ENCODE measurements at places on chromosomes 11 and 22. TPM values are rescaled to one million over a fixed set of nuclear protein-coding genes. Genes with fewer than 3 reads are reported as not detected.

Gene TOLLIP
- 17.5 TPM for total RNA-seq

DNA sequence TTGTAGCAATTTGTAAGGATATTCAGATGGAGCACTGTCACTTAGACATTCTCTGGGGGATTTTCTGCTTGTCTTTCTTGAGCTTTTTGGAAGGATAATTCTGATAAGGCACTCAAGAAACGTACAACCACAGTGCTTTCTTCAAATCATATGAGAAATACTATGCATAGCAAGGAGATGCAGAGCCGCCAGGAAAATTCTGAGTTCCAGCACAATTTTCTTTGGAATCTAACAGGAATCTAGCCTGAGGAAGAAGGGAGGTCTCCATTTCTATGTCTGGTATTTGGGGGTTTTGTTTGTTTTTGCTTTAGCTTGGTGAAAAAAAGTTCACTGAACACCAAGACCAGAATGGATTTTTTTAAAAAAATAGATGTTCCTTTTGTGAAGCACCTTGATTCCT is 9.9 kb downstream of the PRSS23 start:
- no peak for DNase-seq

DNA sequence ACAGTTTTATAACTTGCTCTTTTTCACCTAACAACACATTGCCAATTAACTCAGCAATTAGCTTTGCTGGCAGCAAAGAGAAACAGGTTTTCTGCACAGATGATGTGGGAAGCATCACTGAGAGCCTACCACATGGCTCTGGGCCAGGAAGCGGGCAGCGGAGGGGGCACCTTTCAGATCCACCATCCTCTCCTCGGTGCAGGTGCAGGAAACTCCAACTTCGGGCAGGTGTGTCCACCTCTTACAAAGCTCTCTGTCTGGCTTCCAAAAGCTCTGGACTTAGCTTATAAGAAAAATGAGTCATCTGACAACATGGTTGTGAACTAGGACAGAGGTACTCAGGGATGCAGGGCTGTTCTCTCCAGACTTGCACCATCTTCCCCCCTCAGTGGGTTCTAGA is 77.0 kb downstream of the RPS6KA4 start:
- DNase-seq = no peak

Gene PLA2G3
- 3.6 TPM for total RNA-seq

- no peak for DNase-seq
Measured at GRCh38 chr11:126355926-126356897, 726 bp downstream of the ST3GAL4 start.

- DNase-seq = no peak
Measured at GRCh38 chr11:73359341-73359740, 16.9 kb upstream of the RELT start.

DNA sequence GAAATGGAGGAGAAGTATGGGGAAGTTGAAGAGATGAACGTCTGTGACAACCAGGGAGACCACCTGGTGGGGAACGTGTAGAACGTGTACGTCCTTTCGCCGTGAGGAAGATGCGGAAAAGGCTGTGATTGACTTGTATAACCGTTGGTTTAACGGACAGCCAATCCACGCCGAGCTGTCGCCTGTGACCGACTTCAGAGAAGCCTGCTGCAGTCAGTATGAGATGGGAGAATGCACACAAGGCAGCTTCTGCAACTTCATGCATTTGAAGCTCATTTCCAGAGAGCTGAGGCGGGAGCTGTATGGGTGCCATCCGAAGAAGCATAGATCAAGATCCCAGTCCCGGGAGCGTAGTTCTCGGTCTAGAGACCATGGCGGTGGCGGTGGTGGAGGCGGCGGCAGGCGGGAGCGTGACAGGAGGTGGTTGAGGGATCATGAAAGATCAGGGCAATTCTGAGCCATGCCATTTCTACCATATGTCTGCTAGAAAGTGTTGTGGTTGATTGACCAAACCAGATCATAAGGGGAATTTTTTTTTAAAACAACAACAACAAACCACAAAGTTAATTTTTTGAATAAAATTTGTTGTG is 36.8 kb upstream of the PHOX2A start:
- DNase-seq = no peak

Measured in neural progenitor cell (in vitro differentiated cells).